Mesothelial cell of epicardium (in vitro differentiated cells): ENCODE measurements at places on chromosomes 3 and 15. TPM values are rescaled to one million over a fixed set of nuclear protein-coding genes. Genes with fewer than 3 reads are reported as not detected.
A peak's percentile ranks its signal among the peaks of the same experiment; 100 is the strongest.

DNA sequence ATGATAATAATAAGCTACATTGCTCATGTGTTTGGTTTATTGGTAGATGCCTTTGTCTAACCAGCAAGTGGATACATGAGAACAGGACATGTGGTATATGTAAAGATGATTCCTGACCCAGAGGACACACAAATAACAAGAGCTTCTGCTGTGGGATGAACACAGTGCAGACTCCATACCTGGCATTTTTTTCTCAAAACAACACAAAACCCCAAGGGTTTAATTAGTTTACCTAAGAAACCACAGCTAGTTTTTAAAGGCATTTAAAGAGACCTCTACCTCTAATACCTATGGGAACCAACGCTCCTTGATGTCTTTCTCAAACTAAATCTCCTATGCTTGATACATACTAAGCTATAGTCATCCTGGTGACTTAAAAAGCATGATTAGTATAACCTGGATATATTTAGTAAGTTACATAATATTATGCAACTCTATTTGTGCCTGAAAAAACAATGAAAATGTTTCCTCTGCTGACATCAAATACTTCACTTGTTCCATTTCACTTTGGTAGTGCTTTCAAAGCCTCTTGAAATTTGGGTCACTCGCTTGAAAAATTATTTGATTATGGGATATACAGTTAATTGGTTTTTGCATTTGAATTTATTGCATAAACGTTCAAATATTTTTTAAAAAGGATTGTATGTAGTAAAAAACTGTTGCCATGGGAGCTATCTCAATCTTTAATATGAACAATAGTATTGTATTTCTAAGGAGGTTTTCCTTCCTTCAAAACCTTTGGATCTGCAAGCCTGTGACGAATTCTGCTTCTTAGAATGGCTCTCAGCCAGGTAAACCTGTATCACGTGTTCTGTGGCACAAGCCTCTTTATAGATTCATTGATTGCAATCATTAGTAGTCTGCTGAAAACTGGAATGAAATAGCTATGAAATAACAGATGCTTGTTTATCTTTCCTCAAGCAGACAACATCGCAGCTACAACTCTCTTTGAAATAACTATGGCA, 233.0 kb upstream of the KCNMB2 start:
- DNase-seq, result no peak
- peaks cover 1% of the 10 kb centered on the region for H3K4me1 ChIP-seq
- no peak overlapping the region for H3K4me3 ChIP-seq
- no peak overlapping the region for H3K27ac ChIP-seq

- no peak overlapping the region for H3K27ac ChIP-seq
- no peaks in the 10 kb centered on the region for H3K4me1 ChIP-seq
- DNase-seq, result no peak
- H3K27me3 ChIP-seq, result peaks cover 22% of the 10 kb centered on the region
- H3K36me3 ChIP-seq, result no peaks in the 10 kb centered on the region
Measured at GRCh38 chr3:127158614-127159229, 34.2 kb upstream of the PRR23E start.

DNA sequence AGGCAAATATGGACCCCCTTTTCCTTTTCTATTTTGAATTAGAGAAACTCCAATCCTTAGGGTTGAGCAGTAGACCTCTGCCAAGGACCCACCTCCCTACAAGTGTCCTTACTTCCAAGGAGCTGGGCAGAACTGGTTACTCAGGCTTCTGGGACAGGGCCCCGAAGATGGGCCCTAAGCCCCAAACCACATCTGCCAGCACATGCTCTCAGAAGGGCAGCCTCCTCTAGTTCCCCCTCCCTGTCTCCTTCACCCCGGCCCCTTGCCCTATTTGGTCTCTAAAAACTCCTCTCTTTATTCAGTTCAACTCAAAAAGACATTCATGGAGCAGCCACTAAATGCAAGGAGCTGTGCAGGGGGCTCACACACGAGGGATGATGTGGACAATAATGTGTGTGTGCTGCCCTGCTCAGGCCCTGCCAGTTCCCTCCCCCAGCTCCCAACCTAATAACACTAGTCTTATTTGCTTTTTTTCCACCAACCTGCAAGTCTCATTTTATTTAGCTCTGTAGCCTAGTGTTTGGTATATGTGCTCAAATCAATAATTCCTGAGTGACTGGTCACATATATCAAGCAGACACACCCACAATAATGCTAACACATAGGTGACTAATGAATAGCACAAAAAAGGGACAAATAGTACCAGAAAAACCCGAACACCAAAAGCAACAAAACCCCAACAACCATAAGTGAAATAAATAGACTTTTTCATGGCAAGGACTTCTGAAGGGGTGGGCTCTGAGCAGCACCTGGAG, 12.2 kb downstream of the ZDHHC3 start:
- no peaks in the 10 kb centered on the region for H3K36me3 ChIP-seq
- no peak overlapping the region for H3K27ac ChIP-seq
- H3K4me1 ChIP-seq, result peaks cover 6% of the 10 kb centered on the region
- no peak overlapping the region for H3K4me3 ChIP-seq

DNA sequence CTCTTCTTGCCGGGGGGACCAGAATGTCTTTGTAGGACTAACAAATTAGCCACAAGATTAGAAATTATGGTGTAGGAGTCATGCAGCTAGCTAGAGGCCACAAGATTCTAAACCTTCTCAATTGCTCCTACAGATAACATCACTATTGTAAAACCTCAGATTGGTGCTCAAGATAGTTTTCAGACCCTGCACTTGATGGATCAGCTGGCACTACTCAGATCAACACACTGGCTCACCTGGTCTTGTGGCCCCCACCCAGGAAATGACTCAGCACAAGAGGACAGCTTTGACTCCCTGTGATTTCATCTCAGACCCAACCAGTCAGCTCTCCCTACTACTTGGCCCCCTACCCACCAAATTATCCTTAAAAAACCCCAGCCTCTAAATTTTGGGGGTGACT, 124.1 kb upstream of the RASGRP1 start:
- no peaks in the 10 kb centered on the region for H3K27me3 ChIP-seq
- no peak for DNase-seq
- H3K4me1 ChIP-seq, result peaks cover 40% of the 10 kb centered on the region
- H3K4me3 ChIP-seq, result no peak overlapping the region
- H3K36me3 ChIP-seq, result no peaks in the 10 kb centered on the region
- H3K27ac ChIP-seq, result no peak overlapping the region

- peaks cover 28% of the 10 kb centered on the region for H3K4me1 ChIP-seq
- no peak overlapping the region for H3K27ac ChIP-seq
- H3K4me3 ChIP-seq, result no peak overlapping the region
- H3K36me3 ChIP-seq, result no peaks in the 10 kb centered on the region
- peaks cover 3% of the 10 kb centered on the region for H3K27me3 ChIP-seq
Measured at GRCh38 chr3:124609402-124609801, 120.8 kb upstream of the UMPS start.

DNA sequence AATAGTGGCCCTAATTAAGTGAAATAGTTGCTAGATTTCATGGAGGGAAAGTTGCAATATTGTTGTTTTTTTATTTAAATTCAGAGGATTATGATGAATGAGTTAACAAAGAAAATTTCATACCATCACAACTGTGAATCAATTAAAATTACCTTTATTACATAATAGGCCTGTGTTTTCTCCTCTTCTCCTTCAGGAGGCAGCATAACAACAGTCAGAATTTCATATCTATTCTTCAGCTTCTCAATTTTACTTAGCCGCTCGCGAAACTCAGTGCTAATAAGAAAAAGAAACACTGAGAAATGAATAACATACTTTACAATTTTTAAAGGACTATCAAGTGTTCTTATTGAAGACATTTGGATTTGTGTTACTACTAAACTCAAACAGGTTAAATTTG, 29.4 kb downstream of the TTC14 start:
- no peak overlapping the region for H3K4me3 ChIP-seq
- no peaks in the 10 kb centered on the region for H3K36me3 ChIP-seq
- H3K27ac ChIP-seq, result no peak overlapping the region
- no peaks in the 10 kb centered on the region for H3K4me1 ChIP-seq

- H3K27me3 ChIP-seq, result no peaks in the 10 kb centered on the region
- H3K4me1 ChIP-seq, result peaks cover 14% of the 10 kb centered on the region
- no peaks in the 10 kb centered on the region for H3K36me3 ChIP-seq
- no peak overlapping the region for H3K27ac ChIP-seq
- H3K4me3 ChIP-seq, result no peak overlapping the region
- no peak for DNase-seq
Measured at GRCh38 chr15:65051266-65051665, 6.1 kb downstream of the SLC51B start.

DNA sequence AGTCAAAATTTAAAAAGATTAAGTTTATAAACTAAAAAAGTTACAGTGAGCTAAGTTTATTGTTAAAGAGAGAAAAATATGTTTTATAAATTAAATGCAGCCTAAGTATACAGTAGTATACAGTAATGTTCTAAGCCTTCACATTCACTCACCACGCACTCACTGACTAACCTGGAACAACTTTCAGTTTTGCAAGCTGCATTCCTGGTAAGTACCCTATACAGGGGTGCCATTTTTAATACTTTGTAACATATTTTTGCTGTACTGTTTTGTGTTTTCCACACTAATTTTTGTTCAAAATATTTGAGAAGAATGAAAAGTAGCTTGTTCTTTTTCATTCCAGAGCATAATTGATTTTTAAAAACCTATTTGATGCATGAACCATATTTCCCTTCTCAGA, 524.9 kb downstream of the RBMS3 start:
- no peaks in the 10 kb centered on the region for H3K27me3 ChIP-seq
- H3K4me3 ChIP-seq, result no peak overlapping the region
- no peak overlapping the region for H3K27ac ChIP-seq
- DNase-seq, result no peak
- H3K4me1 ChIP-seq, result peaks cover 26% of the 10 kb centered on the region

DNA sequence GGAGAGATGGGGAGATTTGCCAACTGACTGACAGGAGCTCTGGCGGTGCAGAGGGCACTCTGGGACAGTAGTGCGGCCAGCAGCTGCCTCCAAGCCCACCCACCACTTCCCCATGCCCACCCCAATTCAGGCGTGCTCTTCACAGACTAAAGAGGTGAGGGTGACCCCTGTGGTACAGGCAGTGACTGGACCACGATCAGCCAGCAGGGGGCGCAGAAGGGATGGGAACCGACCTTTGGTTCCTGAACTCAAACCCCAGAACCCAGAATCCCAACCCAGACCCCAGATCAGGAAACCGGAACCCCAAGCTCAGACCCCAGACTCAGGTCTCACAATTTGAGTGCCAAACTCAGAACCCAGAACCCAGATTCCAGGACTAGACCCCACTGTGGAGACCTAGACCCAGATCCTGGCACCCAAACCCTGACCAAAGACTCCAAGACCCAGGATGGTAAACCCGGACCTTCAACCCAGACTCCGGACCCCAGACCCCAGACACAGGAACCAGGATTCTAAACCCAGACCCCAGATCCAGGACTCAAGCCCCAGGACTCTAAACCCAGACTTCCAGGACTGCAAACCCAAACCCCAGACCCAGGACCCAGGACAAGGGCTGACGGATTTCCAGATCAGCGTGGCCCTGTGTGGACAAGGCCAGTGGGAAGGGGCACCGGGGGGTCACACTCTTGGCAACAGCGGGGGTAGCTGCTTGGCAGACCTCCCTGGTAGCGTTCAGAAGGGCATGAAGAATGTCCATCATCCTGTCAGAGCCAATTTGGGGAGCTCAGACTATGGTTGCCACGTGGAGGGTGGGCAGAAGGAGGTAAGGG, 3.7 kb upstream of the MYL3 start:
- DNase-seq, result peak; percentile 76
- H3K4me3 ChIP-seq, result no peak overlapping the region
- no peaks in the 10 kb centered on the region for H3K36me3 ChIP-seq
- H3K27ac ChIP-seq, result no peak overlapping the region

DNA sequence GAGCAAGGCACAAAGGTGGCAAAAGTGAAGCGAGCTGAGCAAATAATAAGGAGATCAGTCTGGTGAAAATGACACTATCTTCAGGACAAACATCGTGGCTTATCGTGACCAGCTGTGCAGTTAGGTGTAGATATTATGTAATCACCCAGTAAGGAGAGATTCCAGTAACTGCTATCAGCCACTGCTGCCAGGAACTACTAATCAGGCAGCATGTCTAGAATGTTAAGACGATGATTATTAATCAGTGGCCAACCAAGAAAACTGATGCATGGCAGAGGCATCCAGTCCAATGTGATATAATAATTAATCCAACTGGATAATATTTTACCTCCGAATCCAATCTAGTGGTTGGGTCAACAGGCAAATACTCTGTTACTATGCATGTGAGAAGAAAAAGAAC, 252.7 kb upstream of the ZPLD1 start:
- H3K27me3 ChIP-seq, result no peaks in the 10 kb centered on the region
- no peak overlapping the region for H3K4me3 ChIP-seq
- peaks cover 2% of the 10 kb centered on the region for H3K36me3 ChIP-seq
- no peak overlapping the region for H3K27ac ChIP-seq

- DNase-seq, result peak; percentile 43
- no peaks in the 10 kb centered on the region for H3K36me3 ChIP-seq
- H3K4me3 ChIP-seq, result peak overlapping the region; percentile 82
- H3K27me3 ChIP-seq, result peaks cover 9% of the 10 kb centered on the region
- peaks cover 7% of the 10 kb centered on the region for H3K4me1 ChIP-seq
Measured at GRCh38 chr3:190514413-190515153, 698 bp downstream of the IL1RAP start.

- no peak overlapping the region for H3K4me3 ChIP-seq
- no peaks in the 10 kb centered on the region for H3K36me3 ChIP-seq
- H3K4me1 ChIP-seq, result peaks cover 2% of the 10 kb centered on the region
Measured at GRCh38 chr3:175212896-175213295, 353.8 kb downstream of the NAALADL2 start.

DNA sequence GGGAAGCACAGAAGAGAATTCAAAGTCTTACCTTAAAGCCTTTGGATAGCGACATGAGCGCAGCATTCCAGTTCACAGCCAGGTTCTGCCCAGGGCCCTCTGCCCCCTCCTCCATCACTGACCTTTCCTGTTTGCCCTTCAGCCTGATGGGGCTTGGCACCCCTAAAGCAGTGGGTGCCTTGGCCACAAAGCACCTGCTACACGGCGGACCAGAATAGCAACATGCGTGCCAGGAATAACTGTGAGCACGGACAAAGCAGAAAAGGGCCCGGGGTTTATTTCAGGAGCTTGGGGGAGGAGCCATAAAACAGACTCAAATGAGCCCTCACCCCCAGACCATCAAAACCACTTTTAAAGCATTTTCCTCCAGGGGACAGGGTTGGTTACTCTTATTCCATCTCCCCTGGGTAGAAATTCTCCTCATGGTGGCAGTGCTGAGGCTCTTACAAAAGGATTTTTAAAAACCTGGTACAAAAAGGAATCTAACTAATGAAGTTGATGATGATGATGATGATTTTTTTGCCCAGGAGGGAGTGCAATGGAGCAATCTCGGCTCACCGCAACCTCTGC, 135.4 kb downstream of the KLF13 start:
- no peak overlapping the region for H3K27ac ChIP-seq
- H3K4me3 ChIP-seq, result no peak overlapping the region
- DNase-seq, result no peak
- peaks cover 22% of the 10 kb centered on the region for H3K27me3 ChIP-seq

- H3K27me3 ChIP-seq, result no peaks in the 10 kb centered on the region
- H3K4me3 ChIP-seq, result no peak overlapping the region
- H3K27ac ChIP-seq, result no peak overlapping the region
- no peak for DNase-seq
Measured at GRCh38 chr3:188950832-188951489, 220.8 kb upstream of the TPRG1 start.

Gene ARIH1
- total RNA-seq, result 204 to 216 TPM (median 214 TPM) in 3 replicates

Gene GOLGA6D
- 0.16 to 0.18 TPM in 2 of 3 replicates, not detected in the other for total RNA-seq

Gene SEMA5B
- 0.20 to 0.51 TPM (median 0.27 TPM) in 3 replicates for total RNA-seq

Gene ENTPD3
- total RNA-seq, result 0.53 to 0.87 TPM (median 0.72 TPM) in 3 replicates

Gene GPR160
- total RNA-seq, result 0.44 to 1.0 TPM (median 0.45 TPM) in 3 replicates

Gene SCAANT1
- not detected in 3 replicates for total RNA-seq

Gene XYLB
- 5.2 to 5.9 TPM (median 5.5 TPM) in 3 replicates for total RNA-seq

Gene PPP1R14D
- total RNA-seq, result 0.63 to 1.7 TPM (median 1.2 TPM) in 3 replicates

Gene NUP210
- 25.9 to 27.9 TPM (median 26.7 TPM) in 3 replicates for total RNA-seq

Gene GOLGA8H
- 0.29 to 0.51 TPM (median 0.47 TPM) in 3 replicates for total RNA-seq

Gene HRG
- not detected in 3 replicates for total RNA-seq

Gene UBR1
- total RNA-seq, result 29.9 to 36.4 TPM (median 33.4 TPM) in 3 replicates

Gene NPAP1
- 0.47 to 0.60 TPM (median 0.51 TPM) in 3 replicates for total RNA-seq
